ENCODE measurements at places on chromosomes 2 and 18.
A peak's percentile ranks its signal among the peaks of the same experiment; 100 is the strongest.

- DNase-seq = no peak
Observed at GRCh38 chr2:24932715-24933114, 12.7 kb upstream of the ADCY3 start.

DNA sequence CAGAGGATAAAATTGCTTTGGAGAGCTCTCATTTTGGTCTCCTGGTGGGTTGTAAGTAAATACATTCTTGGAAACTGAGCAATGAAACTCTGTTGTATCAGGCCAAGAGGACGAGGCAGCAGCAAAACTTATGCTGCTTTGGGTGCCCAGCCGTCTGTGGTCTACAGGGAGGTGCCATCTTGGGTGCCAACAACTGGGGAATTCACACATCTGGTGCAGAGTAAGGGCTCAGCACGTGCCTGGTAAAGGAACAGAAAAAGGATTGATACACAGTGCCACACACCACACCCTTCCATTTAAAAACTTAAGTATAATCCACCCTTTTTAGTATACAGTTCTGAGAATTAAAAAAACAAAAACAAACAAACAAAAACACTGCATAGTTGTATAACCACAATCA, 221.9 kb downstream of the TSN start:
- DNase-seq = no peak

DNA sequence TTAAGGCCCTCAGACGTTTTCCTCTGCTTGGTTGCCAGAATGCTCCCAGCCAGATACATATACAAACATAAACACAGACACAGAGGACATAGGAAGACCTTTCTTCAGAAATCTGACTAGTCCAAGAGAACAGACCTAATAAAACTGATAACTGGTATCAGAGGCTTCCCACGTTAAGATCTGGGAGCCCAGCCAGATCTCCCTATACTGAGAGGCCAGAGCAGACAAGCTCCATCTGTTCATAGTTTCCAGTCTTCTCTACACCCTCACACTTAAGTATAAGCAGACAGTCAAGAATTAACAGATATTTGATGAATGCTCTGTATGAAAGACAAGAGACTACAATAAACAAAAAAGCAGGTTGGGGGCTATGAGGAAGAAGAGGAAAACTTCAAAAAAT, 240.5 kb upstream of the CHAC2 start:
- no peak for DNase-seq

- DNase-seq = no peak
Observed at GRCh38 chr2:71736986-71737385, 283.6 kb downstream of the DYSF start.

- no peak for DNase-seq
Observed at GRCh38 chr18:50633992-50634391, 74.1 kb downstream of the MAPK4 start.

DNA sequence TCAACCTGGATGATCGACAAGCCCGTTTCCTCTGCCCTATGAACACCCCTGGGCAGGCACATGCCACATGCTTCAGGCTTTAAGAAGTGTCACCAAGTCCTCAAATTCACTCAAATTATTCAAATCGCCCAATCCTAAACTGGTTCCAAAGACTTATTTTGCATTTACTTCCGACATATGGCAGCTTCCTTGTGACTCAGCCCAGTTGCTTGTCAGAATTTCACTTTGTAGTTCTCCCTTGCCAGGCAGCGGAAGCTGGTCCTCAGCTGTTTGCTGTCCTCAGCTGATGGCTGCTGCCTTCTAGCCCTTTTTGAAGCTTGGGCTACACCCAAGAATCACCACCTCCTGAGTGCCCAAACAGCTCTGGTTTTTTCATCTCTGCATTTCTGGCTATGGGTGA, 105.4 kb upstream of the LMAN1 start:
- no peak for DNase-seq

DNA sequence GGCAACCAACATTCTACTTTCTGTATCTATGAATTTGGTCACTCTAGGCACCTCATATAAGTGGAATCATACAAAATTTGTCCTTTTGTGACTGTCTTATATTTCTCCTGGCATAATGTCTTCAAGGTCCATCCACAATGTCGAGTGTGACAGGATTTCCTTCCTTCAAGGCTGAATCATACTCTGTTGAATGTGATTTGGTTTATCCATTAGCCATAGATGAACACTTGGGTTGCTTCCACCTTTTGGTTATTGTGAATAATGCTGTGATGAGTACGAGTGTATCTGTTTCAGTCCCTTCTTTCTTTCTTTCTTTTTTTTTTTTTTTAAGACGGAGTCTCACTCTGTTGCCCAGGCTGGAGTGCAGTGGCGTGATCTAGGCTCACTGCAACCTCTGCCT, 311.3 kb downstream of the TGIF1 start:
- DNase-seq = no peak

DNA sequence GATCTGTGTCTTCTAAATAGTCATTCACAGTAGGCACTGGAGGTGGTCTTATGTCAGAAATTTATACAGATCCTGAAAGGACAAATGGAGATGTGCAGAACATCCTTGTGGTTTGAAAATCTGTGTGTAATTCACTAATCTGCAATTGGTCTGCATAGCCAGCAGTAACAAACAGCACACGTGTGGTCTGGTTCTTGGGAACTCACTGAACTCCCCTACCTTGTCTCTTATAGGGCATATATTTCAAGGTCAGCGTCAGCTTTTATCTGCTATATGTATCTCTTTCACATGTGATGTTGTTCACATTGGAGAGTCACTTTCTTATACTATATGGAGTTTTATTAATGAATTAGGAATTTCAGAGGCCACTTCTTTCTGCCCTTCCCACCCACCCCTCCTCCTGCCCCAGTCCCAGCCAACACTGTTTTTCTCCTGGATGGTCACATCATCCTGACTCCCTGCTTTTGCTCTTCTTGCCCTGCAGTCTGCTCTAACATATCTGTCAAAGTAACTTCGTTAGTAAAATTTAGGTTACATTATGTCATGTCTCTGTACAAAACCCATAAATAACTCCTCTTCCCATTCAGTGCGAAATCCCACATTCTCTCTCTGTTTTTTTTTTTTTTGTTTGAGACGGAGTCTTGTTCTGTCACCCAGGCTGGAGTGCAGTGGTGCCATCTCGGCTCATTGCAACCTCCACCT, 35.4 kb upstream of the CABYR start:
- DNase-seq = no peak

DNA sequence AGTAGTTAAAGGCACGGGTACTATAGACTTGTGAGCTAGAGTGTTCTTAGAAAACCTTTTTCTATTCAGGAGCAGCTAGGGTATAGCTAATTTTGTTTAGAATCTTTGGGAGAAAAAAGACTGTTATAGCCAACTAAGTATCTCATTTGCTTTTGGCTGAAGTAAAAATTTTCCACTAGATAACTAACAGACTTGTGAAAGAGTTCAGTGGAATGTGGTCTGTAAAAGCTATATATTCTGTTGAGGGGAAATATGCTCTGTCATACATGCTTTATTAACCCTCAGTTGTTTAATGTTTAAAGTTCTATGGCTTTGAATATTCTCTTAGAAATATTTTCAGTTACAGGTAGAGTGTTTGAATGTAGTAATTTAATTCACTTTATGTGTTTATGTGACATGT, 49.7 kb downstream of the RIF1 start:
- no peak for DNase-seq

- no peak for DNase-seq
Observed at GRCh38 chr2:159555651-159556392, 60.5 kb downstream of the BAZ2B start.

GRCh38 chr2:172461591-172462372, 34.4 kb downstream of the ITGA6 start:
- peak; percentile 56 for DNase-seq

GRCh38 chr18:3528231-3528630, 78.3 kb downstream of the TGIF1 start:
- DNase-seq = no peak

- DNase-seq = no peak
Observed at GRCh38 chr2:42957109-42957860, 164.9 kb upstream of the HAAO start.

- no peak for DNase-seq
Observed at GRCh38 chr2:145846982-145847381, 1327.1 kb upstream of the ZEB2 start.

GRCh38 chr2:195338856-195339255, 318.2 kb upstream of the SLC39A10 start:
- no peak for DNase-seq

GRCh38 chr2:240237609-240238174, 97.2 kb upstream of the OTOS start:
- no peak for DNase-seq

- DNase-seq = no peak
Observed at GRCh38 chr18:79476031-79476917, 80.5 kb downstream of the NFATC1 start.

- DNase-seq = no peak
Observed at GRCh38 chr2:136502660-136503059, 262.7 kb upstream of the THSD7B start.

- DNase-seq = no peak
Observed at GRCh38 chr2:73651591-73652230, 9.5 kb upstream of the NAT8 start.

- DNase-seq = no peak
Observed at GRCh38 chr18:71020342-71021029, 731.6 kb downstream of the SOCS6 start.

DNA sequence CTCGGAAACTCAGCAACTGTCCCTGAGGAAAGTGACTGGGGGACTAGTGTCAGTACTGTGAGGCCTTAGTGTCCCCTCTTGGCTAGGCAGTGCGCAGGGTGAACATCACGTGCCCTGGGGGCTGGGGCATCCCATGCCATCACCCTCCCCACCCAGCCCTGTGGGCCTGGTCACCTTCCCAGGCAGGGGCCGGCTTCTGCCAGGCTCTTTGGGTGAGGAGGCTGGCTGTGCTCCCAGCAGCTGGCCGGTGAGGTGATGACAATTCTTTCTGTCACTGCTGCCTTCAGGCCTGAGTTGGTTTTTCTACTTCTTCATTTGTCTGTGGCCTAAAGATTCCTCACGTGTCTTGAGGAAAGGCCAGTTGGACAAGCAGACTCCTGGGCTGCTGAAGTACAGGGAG, 180.8 kb downstream of the KLHL29 start:
- DNase-seq = no peak

DNA sequence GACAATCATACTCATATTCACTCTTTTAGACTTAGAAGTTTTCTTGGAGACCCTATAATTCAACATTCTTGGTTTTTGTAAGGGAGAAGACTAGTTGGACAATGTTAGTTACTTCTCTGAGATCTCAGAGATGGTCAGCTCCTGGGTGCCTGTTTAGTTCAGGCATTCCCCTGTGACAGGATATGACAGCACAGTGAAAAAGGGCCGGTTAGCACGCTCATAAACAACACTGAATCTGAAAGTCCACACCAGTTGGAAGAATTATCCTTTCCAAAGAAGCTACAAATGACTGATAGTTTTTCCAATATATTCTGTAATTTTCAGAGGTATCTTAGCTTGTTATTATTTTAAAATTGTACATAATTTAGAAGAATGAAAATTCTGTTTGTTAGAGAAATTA, 75.7 kb downstream of the ADAM23 start:
- DNase-seq = no peak

DNA sequence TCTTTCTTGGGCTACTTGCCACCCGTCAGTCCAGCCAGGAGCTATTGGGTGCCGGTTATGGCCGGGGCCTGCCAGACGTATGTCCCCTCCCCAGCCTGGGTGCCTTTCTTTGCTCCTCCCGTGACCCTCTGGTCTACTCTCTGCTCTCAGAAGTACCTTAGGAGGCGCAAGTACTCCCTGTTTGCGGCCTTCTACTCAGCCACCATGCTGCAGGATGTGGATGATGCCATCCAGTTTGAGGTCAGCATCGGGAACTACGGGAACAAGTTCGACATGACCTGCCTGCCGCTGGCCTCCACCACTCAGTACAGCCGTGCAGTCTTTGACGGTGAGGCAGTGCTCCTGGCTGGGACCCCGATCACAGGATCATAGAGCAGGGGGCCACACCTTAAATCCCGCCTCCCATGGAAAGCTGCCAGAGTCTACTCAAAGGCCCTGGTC, 99.5 kb downstream of the DYSF start:
- DNase-seq = no peak

- DNase-seq = no peak
Observed at GRCh38 chr2:99492721-99493120, 2.9 kb upstream of the REV1 start.

All from stimulated activated CD8-positive, alpha-beta memory T cell treated with anti-CD3 and anti-CD28 coated beads, Interleukin-15, amount 100 ng/mL, for 24 hours (primary cell).